ENCODE measurements at places on chromosomes 13 and 19.

- DNase-seq = peak; percentile 4
These were observed 21.4 kb upstream of the MICU2 start for GRCh38 chr13:21625366-21625765.

DNA sequence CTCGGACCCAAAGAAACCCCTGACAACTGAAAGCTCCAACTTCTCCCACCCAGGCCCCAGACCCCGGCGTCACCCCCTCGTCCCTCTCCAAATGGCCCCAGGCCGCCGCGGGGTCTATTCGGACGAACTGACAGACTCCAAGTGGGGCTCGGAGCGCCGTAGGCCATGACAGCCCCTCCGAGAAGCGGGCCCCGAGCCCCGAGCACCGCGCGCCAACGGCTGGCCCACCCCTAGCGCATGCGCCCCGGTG, 360 bp downstream of the DDX39A start:
- DNase-seq = no peak

DNA sequence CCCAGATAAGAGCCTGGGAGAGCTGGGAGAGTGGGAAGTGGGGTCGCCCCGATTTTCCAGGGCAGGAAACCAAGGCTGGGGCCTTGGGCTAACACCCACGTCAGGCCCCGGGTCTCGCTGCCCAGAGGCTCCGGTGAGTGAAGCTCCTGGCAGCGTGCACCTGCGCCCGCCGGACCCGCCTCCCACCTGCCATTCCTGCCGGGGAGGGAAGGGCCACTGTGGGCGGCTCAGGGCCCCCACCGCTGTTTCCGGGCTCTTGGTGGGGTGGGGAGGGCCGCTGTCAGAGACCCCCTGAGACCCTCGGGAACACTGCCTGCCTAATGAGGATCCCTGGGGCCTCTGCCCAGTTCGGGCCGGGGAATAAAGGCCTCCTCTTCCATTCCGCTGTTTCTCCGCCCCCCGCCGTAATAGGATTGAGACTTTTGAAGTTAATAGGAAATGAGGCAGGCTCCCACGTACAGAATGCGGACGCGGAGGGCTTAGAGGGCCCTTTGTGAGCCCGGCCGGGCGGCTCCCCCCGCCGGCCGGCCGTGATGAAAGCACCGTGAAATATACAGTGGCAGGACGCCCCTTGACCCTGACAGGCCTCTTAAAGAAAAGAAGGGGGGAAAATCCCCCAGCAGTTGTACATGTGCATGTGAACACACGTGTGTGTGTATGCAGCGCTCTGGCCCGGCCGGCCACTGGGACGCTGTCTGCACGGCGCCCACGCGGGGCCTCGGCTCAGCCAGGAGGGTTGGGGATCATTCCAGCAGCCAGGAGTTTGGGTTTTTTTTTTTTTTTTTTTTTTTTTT, 33.2 kb downstream of the EFNA2 start:
- no peak for DNase-seq

GRCh38 chr13:46039411-46040182, 12.9 kb downstream of the ZC3H13 start:
- DNase-seq = no peak

GRCh38 chr19:3281026-3281425, 56.6 kb downstream of the CELF5 start:
- DNase-seq = no peak

DNA sequence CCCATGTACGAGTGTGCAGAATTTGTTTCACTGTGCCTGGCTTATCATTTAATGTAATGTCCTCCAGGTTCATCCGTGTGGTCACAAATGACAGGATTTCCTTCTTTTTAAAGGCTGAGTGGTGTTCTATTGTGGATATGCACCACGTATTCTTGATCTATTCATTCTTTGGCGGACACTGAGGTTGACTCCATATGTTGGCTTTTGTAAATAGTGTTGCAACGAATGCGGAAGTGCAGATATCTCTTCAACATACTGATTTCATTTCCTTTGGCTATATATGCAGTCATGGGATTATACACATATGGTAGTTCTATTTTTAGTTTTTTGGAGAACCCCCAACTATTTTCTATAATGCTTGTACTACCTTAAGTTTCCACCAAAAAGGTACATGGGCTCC, 13.0 kb downstream of the OR7A5 start:
- peak; percentile 46 for DNase-seq

DNA sequence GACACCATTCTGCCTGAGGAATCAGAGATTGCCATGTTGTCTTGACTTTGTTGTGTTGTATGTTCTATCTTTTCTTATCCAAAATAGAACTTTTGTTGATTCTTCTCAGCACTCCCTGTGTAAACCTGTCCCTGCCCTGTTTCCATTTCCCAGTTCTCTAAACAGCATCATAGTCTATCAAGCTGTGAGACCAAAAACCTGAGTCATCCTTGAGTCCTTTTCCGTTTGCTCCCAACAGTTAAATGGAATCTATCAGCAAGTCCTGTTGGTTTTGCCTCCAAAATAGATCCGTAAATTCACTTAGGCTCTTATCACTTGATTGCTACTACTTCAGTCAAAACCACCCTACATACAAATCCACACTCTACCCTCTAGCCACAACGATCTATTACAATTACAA, 667.1 kb downstream of the PCDH9 start:
- no peak for DNase-seq

- DNase-seq = no peak
These were observed 129.3 kb downstream of the KCNRG start for GRCh38 chr13:50144246-50145160.

DNA sequence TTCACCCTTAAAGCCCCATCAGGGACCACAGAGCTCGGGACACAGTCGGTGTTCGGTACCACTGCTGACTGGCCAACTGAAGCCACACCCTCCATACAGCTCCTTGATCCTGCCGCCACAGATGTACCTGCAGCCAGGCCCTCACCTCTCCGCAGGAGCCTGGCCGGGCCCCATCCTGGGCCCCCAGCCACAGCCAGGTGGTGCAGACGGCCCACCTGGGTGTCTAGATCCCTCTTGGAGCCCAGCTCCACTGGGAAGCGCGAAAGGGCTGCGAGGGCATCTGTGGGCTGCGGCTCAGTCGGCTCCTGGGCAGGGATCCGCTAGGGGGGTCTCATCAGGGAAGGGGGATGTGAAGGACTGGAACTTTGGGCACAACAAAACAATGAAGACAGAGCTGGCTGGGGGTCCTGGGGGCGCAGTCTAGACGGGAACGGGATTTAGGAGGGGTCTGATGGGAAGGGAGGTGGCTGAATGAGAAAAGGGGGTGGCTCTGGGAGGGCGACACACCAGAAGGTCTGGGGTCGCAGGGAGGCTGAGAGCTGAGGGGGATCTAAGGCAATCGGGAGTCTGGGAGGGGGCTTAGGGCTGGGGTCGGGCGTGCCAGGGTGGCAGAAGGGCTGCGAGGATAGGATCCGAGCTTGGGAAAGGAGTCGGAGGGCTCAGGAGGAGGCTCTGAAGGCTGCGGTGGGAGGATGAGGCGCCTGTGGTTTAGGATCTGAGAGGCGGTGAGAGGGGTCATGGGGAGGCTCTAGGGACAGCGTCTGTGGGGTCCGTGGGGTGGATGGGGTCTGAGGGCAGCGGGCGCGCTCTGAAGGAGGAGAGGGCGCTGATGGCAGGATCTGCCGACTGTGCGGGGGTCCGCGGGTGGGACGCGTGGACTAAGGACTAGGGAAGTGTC, 15.8 kb downstream of the PRODH2 start:
- DNase-seq = no peak

- peak; percentile 42 for DNase-seq
These were observed 2.3 kb downstream of the ADGRE2 start for GRCh38 chr19:14775869-14776586.

- no peak for DNase-seq
These were observed 65.3 kb downstream of the ABCC4 start for GRCh38 chr13:95235974-95236373.

DNA sequence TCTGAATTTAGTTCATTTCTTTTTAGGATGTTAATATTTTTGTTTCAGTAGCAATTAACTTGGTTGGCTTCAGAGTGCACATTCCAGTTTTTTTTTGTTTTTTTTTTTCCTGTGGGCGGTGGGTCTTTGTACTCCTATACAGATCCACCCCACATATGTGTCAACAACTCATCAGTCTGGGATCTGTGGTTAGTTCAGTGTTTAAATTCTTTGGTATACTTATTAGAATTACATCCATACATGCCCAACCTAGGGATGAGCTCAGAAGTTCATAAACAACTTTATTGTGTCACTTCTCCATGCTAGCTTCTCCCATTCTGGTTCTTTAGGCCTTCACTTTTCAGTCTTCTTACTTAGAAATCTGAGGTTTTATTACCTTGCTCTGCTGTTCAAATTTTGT, 50.9 kb downstream of the PCCA start:
- no peak for DNase-seq

DNA sequence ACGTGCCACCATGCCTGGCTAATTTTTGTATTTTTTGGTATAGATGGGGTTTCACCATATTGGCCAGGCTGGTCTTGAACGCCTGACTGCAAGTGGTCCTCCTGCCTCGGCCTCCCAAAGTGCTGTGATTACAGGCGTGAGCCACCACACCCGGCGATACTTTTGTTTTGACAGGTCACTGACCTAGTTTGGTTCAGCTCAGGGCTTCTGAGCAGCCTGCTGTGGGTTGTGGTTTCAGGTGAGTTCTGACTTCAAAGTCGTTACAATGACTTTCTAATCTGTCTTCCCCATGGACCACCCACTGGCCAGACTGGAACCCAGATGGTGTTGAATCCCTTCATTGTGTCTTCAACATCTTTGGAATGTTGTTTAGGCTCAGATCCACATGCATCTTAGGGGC, 73.8 kb downstream of the TRPM4 start:
- no peak for DNase-seq

DNA sequence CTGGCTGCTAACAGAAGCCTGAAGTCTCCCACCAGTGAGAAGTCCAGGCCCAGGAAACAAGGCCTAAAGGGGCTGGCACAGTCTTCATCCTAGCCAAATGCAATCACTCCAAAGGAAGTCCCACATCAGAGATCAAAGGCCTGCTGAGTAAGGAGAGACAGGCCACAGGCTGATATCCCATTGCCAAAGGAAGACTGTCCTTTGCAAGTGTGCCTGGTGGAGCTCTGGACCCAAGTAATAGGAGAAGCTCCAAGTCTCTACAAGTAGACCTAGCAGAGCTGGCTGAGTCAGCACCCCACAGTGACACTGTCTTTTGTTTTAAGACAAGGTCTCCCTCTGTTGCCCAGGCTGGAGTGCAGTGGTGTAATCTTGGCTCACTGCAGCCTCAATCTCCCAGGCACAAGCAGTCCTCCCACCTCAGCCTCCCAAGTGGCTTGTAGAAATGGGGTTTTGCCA, 4.5 kb downstream of the DBP start:
- DNase-seq = no peak

DNA sequence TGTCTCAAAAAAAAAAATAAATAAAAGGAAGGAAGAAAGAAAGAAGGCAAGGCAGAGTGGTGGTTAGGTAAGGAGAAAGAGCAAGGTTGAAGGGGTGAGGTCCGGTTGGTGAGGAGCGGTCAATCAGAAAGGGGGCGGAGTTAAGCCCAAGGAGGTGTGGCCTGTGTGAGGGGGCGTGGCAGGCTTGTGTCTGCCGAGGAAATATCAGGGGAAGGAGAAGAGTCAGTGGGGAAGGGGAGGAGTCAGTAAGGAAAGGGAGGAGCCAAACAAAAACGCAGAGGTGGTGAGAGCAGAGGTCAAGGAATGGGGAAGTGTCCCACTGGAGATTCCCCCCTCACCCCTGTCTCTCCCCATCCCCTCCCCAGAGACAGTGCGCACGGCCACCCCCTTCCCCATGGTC, 5.9 kb downstream of the CACNG7 start:
- peak; percentile 20 for DNase-seq

DNA sequence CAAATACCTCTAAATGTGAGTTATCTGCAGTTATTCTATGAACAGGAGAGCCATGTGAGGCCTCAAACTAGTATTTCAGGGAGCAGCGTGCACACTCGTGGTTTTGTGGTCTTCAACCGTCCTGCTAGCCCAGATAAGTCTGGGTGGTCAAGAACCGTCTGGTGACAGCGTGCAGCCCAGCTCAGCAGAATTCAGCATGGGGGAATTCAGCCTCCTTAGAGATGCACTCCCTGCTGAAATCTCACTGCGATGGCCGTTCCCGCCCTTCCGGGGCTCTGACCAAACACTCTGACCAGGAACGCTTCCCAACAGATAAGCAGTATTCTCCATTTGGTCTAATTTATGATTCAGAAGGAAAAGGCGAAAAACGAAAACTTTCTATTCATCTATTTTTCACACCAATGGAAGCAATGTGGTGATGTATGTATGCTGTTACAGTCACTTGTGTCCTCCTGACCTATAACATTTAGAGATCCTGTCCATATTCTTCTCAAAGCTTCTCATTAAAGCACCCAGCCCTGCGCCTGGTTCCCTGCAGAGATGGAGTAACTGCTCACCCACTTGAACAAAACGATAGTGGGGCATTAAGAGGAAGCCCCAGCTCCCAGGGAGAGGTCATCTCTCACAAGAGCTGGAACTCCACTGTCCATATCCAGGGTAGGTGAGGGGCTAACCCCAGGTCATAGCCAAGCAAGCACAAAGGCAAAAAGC, 2.9 kb downstream of the ANKRD27 start:
- DNase-seq = no peak

- no peak for DNase-seq
These were observed 354.0 kb downstream of the UQCRFS1 start for GRCh38 chr19:28858933-28859332.

GRCh38 chr13:74870865-74871264, 611.1 kb downstream of the TBC1D4 start:
- DNase-seq = no peak

DNA sequence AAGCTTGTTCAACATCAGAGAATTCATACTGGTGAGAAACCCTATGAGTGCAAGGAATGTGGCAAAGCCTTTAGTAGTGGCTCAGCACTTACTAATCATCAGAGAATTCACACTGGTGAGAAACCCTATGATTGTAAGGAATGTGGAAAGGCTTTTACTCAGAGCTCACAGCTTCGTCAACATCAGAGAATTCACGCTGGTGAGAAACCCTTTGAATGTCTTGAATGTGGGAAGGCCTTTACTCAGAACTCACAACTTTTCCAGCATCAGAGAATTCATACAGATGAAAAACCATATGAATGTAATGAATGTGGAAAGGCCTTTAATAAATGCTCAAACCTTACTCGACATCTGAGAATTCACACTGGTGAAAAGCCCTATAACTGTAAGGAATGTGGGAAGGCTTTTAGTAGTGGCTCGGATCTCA, 25.2 kb downstream of the ZNF383 start:
- no peak for DNase-seq

GRCh38 chr13:26502826-26503225, 54.7 kb upstream of the WASF3 start:
- no peak for DNase-seq

- no peak for DNase-seq
These were observed 17.8 kb downstream of the KATNAL1 start for GRCh38 chr13:30289533-30289932.

DNA sequence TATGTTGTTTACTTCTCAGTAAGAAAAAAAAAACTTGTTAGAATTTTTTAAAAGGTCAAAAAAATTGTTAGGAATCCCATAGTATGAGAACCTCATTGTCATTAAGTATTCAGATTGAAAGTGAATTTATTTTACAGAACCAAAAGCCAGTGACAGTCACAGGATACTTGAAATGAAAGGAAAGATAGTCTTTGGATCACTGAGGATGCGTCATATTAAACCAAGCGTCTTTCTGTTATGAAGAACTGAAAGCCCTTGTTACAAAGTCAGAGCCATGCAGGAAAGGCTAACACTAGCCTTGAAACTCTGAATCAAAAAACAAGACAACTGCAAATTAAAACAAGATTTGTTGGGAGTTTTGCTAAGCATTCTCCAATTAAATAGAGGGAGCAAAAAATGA, 1348.0 kb upstream of the SLC10A2 start:
- DNase-seq = no peak

GRCh38 chr13:70723732-70724131, 615.5 kb upstream of the KLHL1 start:
- DNase-seq = no peak

All from inflammatory macrophage treated with lipopolysaccharide for 1 hour (primary cell).